ENCODE measurements at places on chromosomes 5 and 9. TPM values are rescaled to one million over a fixed set of nuclear protein-coding genes. Genes with fewer than 3 reads are reported as not detected.

KIAA0825 gene
- 1.5 TPM for total RNA-seq

BARHL1 gene
- not detected for total RNA-seq

PCDHGB6 gene
- 6.1 TPM for total RNA-seq

INSYN2B gene
- not detected for total RNA-seq

DCAF10 gene
- total RNA-seq: 11.7 TPM

DAB2IP gene
- total RNA-seq: 52.6 TPM

PCDHB13 gene
- total RNA-seq: 2.9 TPM

DDX4 gene
- total RNA-seq: 0.32 TPM

LSM11 gene
- total RNA-seq: 5.4 TPM

C5orf63 gene
- total RNA-seq: 3.4 TPM

ACTBL2 gene
- not detected for total RNA-seq

HIGD2A gene
- 108 TPM for total RNA-seq

C5orf34 gene
- 7.3 TPM for total RNA-seq

RHOBTB3 gene
- 9.9 TPM for total RNA-seq

PDE6A gene
- total RNA-seq: not detected

EPB41L4A gene
- 5.2 TPM for total RNA-seq

GAS1 gene
- total RNA-seq: 5.0 TPM

SPINK6 gene
- not detected for total RNA-seq

PPP2R2B gene
- 13.2 TPM for total RNA-seq

IL3 gene
- not detected for total RNA-seq

SLC4A9 gene
- total RNA-seq: 0.76 TPM

MOB3B gene
- 20.9 TPM for total RNA-seq

ERP44 gene
- total RNA-seq: 13.7 TPM

SLC25A2 gene
- 0.24 TPM for total RNA-seq

QRFP gene
- not detected for total RNA-seq

TIMD4 gene
- 0.13 TPM for total RNA-seq

ANKRD34B gene
- 3.6 TPM for total RNA-seq

LMX1B gene
- 12.4 TPM for total RNA-seq

CARTPT gene
- not detected for total RNA-seq

ANKRD55 gene
- total RNA-seq: not detected

RNF208 gene
- total RNA-seq: 14.8 TPM

SYNPO gene
- total RNA-seq: 2.1 TPM

OMD gene
- total RNA-seq: not detected

TCF7 gene
- 11.3 TPM for total RNA-seq

SARDH gene
- 15.2 TPM for total RNA-seq

SEMA4D gene
- 60.5 TPM for total RNA-seq

CHSY3 gene
- total RNA-seq: 0.98 TPM

AMBP gene
- 3.3 TPM for total RNA-seq
